ENCODE measurements at places on chromosomes 2 and 18.

DNA sequence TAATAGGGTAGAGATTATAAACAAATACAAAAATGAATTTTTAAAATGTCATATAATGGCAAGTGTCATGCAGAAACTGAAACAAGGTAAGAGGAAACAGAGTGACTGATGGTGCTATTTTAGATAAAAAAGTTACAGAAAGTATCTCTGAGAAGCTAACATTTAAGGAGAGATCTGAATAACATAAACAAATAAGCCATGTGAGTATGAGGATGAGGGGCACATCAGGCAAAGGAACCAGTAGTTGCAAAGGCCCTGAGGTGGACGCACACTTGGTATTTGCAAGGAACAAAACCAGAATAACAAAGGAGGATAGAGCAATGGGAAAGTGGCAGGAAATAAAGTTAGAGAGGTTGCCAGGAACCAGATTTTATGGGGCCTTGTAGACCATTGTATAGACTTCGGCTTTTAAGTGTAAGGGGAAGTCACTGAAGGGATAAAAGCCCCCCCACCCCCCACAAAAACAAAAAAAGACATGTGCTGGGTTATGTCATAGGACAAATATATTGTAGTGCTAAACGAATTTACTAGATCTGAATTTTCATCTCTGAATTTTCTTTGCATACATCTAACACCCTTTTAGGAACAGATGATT is 159.2 kb downstream of the DTNB start:
- no peak for DNase-seq

- no peak for DNase-seq
Measured at GRCh38 chr2:222912117-222912516, 51.3 kb downstream of the ACSL3 start.

GRCh38 chr2:180003559-180003958 is 3.5 kb downstream of the CWC22 start:
- DNase-seq, result no peak

- DNase-seq, result no peak
Measured at GRCh38 chr2:157877761-157878400, 1.8 kb upstream of the ACVR1 start.

GRCh38 chr2:223997938-223998337 is 40.7 kb downstream of the MRPL44 start:
- DNase-seq, result no peak

- DNase-seq, result no peak
Measured at GRCh38 chr2:145760781-145761649, 1241.1 kb upstream of the ZEB2 start.

GRCh38 chr2:168348076-168348475 is 100.7 kb upstream of the STK39 start:
- DNase-seq, result no peak

DNA sequence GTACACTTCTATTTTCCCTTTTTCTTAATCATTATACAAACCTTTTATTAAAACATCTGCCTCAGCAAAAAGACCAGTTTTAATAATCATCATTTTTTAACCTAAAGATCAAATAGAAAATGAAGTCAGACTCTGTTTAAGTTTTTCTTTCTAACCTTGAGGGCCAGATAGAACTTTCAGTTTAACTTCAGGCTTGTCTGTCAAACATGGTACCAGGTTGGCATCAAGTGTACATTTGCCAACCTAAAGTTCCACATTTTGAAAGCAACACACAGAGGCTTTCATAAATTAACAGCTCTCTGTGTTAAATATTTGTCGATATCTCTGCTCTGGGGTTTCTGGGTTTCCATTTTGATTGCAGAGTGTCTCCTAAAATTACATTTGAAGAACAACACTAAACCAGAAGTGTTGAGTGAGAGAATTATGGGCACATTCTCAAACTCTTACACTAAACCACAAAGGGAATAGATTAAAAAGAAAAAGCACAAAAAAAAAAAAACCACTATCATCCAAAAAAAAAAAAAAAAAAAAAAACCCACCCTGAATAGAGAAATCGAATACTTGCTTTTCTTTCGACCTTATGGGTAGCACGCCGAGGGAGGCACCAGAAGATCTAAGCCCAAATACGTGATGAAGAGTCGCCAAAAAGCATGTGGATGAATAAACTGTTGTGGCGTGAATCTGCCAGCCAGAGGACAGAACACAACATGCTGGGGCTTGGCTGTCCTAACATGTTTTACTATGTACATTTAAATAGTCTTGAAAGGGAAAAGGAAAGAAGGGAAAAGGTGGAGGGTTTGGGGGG is 166.2 kb downstream of the TCF4 start:
- no peak for DNase-seq

Measured in stimulated activated CD8-positive, alpha-beta memory T cell treated with anti-CD3 and anti-CD28 coated beads, Interleukin-15, amount 100 ng/mL, for 24 hours (primary cell).